ENCODE measurements at places on chromosomes 16 and 17. TPM values are rescaled to one million over a fixed set of nuclear protein-coding genes. Genes with fewer than 3 reads are reported as not detected.

GRCh38 chr17:69669441-69670178 lies 255.1 kb downstream of the MAP2K6 start:
- DNase-seq = no peak

GRCh38 chr17:76314392-76315227 lies 6.5 kb upstream of the QRICH2 start:
- DNase-seq = no peak

DNA sequence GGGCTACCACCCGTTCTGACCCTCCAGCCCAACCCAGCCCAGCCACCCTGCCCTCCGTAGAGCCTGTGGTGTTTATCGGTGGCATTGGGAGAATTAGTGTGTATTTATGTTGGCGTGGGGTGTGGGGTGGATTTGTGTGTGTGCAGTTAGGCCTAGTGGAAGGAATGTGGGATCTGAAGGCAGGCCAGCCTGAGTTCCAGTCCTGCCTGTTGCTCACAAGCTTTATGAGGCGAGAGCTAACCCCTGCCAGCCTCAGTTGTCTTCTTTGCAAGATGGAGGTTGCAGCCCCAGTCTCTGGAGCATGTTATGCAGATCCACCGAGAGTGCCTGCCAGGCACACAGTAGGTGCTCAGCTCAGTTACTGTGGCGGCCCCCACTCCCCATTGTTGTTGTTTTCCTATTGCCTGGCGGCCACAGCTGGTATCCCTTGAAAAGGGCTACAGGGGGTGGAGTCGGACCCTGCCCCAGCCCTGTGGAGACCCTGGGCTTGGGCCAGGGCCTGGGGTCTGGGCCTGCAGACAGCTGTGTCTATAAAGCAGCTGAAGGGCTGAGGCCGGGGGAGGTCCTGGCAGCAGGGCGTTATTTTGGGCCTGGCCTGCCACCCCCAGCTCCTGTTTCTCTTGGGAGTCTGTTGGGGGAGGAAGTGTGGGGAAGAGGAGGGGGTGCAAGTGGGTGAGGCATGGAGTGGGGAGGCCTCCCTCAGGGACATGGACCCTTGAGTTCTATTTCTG lies 5.1 kb downstream of the ERBB2 start:
- DNase-seq = no peak

- no peak for DNase-seq
These were observed 26.3 kb downstream of the PMP22 start for GRCh38 chr17:15238676-15239422.

APOBR gene
- 1.5 TPM for total RNA-seq

GRCh38 chr17:82772026-82772425 lies 20.2 kb downstream of the TBCD start:
- DNase-seq = no peak

MT1A gene
- total RNA-seq = 21.9 TPM

HS3ST6 gene
- total RNA-seq = not detected

KRT15 gene
- total RNA-seq = not detected

PYY gene
- total RNA-seq = not detected
